ENCODE measurements at places on chromosomes 6 and 20.

GRCh38 chr6:133610227-133610840 lies 278.6 kb upstream of the TCF21 start:
- no peak for DNase-seq

DNA sequence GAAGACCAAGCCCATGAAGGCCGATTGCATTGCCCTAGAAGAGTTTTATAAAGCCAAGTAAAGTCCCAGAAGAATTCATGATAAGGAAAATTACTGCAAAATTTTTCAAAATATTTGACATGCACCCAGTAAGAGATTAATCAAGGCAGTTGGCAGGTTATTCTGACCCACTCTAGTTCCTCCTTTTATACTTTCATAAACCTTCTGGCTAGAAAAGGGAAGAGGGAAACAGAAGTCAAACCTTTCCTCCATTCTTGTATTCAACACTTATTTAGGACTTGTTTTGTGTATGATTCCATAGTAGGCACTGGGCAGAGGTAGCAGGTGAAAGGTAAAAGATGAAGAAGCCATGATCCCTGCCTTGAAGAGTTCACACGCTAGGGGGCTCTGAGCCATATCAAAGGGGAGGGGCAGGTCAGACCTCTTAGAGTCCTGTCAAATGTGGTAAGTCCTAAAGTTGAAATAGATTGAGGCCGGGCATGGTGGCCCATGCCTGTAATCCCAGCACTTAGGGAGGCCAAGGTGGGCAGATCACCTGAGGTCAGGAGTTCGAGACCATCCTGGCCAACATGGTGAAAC lies 85.4 kb downstream of the NDUFAF5 start:
- DNase-seq, result no peak

- no peak for DNase-seq
These were observed 206.6 kb downstream of the TASP1 start for GRCh38 chr20:13432126-13432525.

- DNase-seq, result no peak
These were observed 55.6 kb upstream of the POLR1H start for GRCh38 chr6:30005482-30005881.

- no peak for DNase-seq
These were observed 96.2 kb downstream of the RPP40 start for GRCh38 chr6:4907602-4908001.

All from NCI-H1092 (cell line).